ENCODE measurements at places on chromosomes 4 and X.

- DNase-seq, result no peak
Measured at GRCh38 chrX:150926304-150926703, 27.8 kb upstream of the CD99L2 start.

- DNase-seq, result no peak
Measured at GRCh38 chr4:24471486-24472160, 112.7 kb downstream of the DHX15 start.

DNA sequence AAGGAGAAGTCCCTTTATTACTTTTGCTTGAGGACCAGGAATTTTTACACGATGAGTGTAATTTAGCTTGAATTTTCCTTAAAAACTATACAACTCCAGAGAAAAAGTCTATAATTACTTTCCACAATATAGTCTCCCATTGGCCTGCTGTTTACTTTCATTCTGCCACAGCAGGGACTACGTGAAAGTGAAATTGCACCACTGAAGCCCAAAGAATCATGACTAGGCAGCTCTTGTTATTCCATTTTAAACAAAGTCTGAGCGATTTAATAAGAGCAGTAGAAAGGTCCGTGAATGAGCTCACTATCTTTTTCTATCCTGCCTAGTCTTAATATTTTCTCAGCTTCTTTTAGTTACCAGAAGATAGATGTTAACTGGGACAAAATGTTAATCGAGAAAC lies 68.6 kb downstream of the ADGRG4 start:
- DNase-seq, result no peak

DNA sequence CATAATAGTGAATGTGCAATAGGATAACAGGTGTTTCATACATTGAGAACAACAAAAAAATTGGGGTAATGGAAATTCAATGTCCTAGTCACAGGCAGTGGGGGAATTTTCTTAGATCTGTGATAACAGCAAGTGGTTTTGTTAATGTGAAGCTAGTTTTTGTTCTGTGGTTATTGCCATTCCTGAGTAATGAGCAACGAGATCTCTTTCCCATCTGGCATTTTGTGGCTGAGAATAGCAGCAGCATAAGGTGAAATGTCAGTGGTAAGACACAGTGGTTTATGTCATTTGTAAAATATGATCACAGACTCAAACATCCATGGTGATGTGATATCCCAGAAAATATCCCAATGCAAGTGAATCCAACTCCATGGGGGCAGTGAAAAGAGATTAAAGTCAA lies 497.5 kb downstream of the KCNIP4 start:
- no peak for DNase-seq

GRCh38 chrX:122546269-122546668 lies 637.8 kb upstream of the GRIA3 start:
- no peak for DNase-seq

GRCh38 chrX:48579259-48579658 lies 5.0 kb downstream of the RBM3 start:
- no peak for DNase-seq

DNA sequence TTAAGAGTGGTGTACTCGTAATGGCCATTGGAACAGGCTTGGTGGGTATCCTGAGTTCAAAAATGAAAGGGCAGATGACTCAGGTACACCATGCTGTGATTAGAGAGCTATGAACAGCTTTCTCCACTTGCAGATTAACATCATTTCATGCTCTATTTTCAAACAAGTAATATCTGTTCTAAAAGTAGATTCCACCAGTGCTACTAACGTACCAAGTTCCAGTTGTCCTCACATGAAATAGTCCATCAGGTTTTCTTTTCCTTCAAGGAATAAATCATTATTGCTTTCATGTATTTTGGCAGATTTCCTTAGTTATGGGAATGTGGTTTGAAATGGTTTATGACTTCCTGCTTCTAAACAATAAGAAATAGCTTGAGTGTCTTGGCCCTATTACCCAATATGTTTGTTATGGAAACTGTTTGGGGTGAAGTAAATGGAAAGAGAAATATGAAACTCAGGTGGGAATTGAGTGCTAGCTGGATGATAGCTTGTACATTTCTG lies 49.9 kb downstream of the PCDH7 start:
- no peak for DNase-seq

- no peak for DNase-seq
Measured at GRCh38 chr4:48556268-48556667, 66.2 kb downstream of the ZAR1 start.

- no peak for DNase-seq
Measured at GRCh38 chr4:25144870-25145481, 15.3 kb downstream of the SEPSECS start.

DNA sequence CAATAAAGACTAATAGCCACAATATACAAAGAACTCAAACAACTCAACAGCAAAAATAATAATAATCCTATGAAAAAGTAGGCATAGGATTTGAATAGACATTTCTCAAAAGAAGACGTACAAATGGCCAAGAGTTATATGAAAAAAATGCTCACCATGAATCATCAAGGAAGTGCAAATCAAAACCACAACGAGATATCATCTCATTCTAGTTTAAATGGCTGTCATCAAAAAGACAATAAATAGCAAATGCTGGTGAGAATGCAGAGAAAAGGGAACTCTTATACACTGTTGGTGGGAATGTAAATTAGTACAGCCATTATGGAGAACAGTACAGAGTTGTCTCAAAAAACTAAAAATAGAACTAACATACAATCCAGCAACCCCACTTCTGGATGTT lies 18.8 kb downstream of the TLR6 start:
- no peak for DNase-seq

DNA sequence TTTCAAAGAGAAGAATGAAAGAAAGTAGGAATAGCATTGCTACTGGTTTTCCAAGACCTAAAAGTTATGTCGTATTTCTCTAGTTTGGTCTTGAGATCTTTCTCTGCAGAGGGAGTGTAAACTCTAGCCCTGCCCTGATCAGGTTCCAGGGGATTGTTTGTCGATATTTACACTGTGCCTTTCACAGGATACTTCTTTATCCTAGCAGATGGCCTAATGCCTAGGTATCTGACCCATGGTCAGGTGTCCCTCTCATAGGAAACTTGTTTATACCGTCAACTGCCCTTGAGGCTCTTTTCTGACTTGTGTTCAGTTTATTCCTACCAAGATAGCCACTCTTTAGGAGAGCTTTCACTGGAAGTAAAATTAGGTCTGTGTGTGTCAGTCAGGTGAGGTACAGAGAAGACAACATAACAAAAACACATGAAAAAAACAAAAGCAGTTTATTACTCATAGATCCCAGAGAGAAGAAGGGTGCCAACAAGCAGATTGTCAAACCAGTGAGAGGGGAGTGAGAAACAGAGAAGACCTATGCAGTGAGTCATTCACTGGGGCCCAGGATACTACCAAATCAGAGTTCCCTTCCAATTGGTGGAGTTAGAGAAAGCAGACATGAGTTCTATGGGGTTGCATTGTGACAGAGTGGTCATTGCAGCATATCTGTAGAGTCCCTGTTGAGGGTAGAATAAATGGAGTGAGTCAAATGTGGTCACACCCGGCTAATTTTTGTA lies 40.6 kb upstream of the THOC2 start:
- DNase-seq, result no peak

GRCh38 chrX:123504630-123505270 lies 228.1 kb downstream of the THOC2 start:
- DNase-seq, result no peak

- no peak for DNase-seq
Measured at GRCh38 chrX:56762220-56762619, 33.2 kb downstream of the NBDY start.

DNA sequence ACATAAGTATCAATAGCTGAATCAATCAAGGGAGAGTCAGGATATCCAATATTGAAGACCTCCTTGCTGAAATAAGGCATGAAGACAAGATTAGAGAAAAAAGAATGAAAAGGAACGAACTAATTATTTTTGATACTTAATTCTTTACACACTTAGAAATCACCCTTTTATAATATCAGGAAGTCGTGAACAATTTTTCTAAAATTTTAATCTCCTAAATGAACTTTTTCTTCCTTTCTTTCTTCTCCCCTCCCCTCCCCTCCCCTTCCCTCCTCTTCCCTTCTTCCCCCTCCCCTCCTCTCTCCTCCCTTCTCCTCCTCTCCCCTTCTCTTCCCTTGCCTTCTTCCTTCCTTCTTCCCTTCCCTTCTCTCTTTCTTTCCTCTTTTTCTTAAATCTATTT lies 872.1 kb upstream of the PCDH10 start:
- no peak for DNase-seq

GRCh38 chrX:141945426-141945825 lies 41.7 kb downstream of the MAGEC1 start:
- DNase-seq, result no peak

DNA sequence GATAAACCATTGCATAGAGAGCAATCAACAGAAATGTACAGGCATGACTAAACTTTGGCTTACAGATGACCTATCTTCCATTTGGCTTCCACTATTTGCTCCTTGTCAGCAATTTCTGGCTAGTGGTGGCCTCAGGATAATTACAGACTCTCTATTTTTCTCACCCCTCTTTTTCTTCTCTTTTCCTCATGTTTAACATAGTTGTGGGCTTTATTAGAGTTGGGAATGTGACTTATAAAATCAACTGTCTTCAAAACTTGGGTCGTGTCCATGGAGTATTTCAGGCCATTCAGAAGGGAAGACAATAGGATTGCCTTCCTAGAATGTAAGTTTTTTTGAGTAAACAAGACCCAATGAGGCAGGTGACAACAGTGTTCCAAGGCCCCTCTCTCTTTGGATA lies 236.2 kb downstream of the FRAS1 start:
- no peak for DNase-seq

DNA sequence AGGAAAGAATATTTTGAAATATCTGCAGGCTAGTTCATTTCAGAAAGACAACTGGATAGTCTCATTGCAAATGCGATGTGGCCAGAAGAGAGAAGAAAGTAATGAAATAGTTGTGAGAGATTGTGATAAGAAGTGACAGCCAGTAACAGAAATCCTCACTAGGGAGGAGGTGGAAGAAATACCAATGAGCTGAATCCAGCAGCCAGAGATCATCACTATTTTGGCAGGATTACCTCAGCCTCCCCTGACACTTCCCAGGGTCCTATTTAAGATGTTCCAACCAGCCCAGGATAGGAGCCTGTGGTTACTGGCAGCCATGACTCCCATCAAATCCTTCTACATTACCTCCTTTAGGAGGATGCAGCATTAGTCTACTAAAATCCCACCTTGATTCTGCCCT lies 76.7 kb upstream of the ARHGAP24 start:
- DNase-seq, result no peak

GRCh38 chrX:133391111-133391510 lies 24.2 kb downstream of the GPC4 start:
- DNase-seq, result no peak

GRCh38 chrX:19718642-19719041 lies 168.8 kb downstream of the SH3KBP1 start:
- DNase-seq, result no peak

DNA sequence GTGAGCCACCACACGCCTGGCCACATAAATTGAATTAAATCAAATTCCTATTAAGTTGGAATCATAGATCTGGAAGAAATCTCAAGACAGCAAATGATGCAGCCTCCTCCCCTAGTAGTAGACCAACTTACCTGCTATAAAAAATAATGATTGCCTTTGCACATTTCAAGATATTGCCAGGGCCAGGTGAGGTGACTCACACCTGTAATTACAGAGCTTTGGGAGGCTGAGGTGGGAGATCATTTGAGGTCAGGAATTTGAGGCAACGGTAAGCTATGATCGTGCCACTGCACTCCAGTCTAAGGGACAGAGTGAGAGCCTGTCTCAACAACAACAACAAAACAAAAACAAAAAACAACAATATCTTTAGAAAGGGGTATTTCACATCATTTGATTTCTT lies 17.0 kb upstream of the WWC2 start:
- DNase-seq, result no peak

DNA sequence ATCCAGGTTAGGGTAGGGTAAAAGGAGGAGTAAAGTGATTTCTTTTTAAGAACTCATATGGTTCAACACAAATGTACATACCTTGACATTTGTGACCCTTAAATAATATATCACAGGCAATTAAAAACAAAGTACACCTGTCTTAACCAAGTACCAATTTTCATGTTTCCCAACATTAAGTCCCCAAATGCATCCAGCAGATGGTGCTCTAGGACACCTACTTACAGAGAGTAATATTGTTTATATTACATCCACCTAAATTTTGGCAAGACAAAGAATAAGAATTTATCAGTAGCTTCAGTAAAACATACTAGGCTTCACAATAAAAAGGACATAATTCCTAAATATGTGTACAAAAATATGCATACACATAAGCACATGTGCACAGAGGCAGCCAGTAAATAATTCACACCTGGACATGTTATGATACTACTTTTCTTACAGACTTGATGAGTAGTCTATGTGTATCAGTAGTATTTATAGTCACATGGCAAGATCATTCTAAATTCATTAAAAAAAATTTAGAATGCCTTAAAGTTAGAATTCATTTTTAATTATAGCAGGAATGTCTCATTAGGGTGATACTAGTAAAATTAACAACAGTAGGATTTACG lies 219.7 kb downstream of the DCLK2 start:
- DNase-seq, result no peak

- no peak for DNase-seq
Measured at GRCh38 chrX:98068024-98068580, 1184.4 kb downstream of the RPA4 start.

- DNase-seq, result peak; percentile 24
Measured at GRCh38 chr4:76420762-76421581, at the start of gene CCDC158. TSS of gene CCDC158 (minus strand) at chr4:76421141. CDS start at chr4:76403207, 17,934 bp downstream.

GRCh38 chr4:572594-572993 lies 3.5 kb downstream of the TMEM271 start:
- DNase-seq, result no peak

DNA sequence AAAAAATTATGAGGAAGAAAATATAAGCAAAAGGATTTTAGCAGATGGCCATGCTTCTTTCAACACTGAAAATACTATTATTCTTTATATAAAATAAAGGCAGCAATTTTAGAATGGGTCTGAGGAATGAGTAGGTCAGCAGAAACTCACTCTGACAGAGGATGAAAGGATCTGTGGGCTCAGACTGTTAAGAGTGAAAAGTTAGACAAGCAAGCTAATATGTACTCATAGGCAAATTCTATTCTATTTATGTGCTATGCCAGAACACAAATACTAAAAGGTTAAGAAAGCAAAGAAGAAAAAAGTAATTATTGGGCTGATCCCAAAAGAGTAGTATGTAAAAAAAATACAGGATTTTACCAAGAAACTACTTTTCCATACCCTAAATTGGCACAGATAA lies 13.9 kb downstream of the LCORL start:
- no peak for DNase-seq

DNA sequence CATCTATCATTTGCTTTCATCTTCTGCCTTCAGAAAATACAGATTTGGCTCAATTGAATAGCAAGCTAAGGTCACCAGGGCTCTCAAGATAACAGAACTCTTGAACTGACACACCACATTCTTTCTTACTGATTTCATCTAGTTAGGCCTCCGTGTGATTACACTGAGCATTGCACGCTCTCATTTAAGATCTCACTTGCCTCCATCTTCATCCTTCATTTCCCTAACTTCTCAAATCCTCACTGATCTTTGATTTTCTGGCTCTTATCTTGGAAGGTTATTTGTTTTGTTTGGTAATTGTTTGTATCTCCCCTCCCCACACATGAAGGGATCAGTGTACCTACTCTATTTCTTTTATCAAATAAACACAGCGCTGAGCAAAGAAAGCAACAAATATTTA lies 47.7 kb downstream of the MANBA start:
- DNase-seq, result no peak

- DNase-seq, result no peak
Measured at GRCh38 chrX:10310511-10310910, 153.7 kb downstream of the CLCN4 start.
